Osteocyte (in vitro differentiated cells): ENCODE measurements at places on chromosomes 2 and 18. TPM values are rescaled to one million over a fixed set of nuclear protein-coding genes. Genes with fewer than 3 reads are reported as not detected.

DNA sequence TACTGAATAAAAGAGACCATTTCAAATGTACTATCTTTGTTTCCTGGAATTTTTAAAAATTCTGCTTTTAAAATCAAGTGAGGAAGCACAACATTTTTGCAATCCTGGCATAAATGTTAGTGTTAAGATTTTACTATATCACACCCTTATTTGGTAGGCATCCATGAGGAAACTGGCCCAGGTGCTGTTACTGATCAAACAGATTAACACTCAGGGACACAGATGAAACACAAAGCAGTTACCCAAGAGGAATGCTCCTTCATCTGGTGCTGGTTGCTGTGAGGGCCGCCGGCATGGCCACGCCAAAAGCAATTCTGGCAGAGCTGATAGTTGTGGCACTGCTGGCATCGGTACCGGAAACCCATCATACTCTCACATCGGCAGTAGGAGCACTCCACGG is 96.8 kb downstream of the DTNB start:
- H3K36me3 ChIP-seq: peaks cover 14% of the 10 kb centered on the region
- no peaks in the 10 kb centered on the region for H3K27me3 ChIP-seq
- no peak overlapping the region for H3K27ac ChIP-seq
- no peak overlapping the region for H3K4me3 ChIP-seq
- no peak for DNase-seq

DNA sequence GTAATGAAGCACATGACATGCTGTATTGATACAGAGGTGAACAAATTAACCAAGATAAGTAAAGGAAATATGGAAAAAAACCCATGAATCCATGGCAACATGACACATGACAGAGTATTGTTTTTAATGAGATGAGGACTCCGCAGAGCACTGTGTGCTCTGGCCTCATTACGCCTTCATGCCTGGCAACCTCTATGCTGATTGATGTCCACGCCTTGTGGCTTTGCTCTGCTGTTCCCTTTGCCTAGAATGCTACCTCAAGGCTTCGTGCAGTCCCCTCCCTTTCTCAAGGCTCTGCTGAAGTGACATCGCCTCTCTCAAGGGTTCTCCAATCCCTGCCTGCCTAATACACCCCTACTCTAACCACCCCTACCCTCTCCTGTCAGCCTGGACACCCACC is 8.4 kb downstream of the SIGLEC15 start:
- no peak for DNase-seq
- H3K4me3 ChIP-seq: no peak overlapping the region
- peaks cover 14% of the 10 kb centered on the region for H3K27me3 ChIP-seq
- peaks cover 6% of the 10 kb centered on the region for H3K4me1 ChIP-seq
- H3K36me3 ChIP-seq: no peaks in the 10 kb centered on the region
- no peak overlapping the region for H3K27ac ChIP-seq

DNA sequence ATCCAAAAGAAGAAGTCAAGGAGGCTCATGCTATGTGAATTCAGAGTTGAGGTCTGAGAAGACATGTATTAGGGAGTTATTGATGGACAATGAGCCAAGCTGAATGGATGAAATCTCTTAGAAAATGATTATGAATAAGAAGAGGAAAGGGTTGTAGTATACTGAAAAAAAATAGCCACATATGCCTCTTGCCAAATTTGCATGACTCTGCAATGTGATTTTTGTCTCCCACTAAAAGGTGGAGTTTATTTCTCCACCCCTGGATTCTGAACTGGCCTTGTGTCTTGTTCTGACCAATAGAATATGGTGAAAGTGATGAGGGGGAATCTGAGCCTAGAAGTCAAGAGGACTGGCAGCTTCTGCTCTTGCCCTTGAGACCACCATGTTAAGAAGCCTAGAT is 8.6 kb upstream of the ERICH2 start:
- H3K36me3 ChIP-seq: no peaks in the 10 kb centered on the region
- H3K4me1 ChIP-seq: no peaks in the 10 kb centered on the region
- no peak overlapping the region for H3K27ac ChIP-seq
- H3K4me3 ChIP-seq: no peak overlapping the region
- no peak for DNase-seq

- no peaks in the 10 kb centered on the region for H3K36me3 ChIP-seq
- no peaks in the 10 kb centered on the region for H3K27me3 ChIP-seq
- H3K4me1 ChIP-seq: peaks cover 15% of the 10 kb centered on the region
These were observed 2.5 kb upstream of the ATG16L1 start for GRCh38 chr2:233248999-233249398.

DNA sequence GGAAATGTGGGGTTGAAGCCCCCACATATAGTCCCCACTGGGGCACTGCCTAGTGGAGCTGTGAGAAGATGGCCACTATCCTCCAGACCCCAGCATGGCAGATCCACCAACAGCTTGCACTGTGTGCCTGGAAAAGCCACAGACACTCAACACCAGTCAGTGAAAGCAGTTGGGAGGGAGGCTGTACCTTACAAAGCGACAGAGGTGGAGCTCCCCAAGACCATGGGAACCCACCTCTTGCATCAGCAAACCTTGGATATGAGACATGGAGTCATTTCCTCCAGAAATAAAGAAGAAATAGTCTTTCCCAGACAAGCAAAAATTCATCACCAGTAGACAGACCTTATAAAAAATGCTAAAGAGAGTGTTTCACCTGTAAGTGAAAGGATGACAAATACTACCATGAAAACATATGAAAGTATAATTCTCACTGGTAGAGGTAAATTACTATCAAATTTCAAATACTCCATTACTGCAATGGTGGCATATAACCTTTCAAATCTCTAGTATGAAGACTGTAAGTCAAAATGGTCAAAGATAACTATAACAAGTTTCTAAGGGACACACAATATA is 152.6 kb upstream of the EPHA4 start:
- no peak overlapping the region for H3K4me3 ChIP-seq
- no peak for DNase-seq
- H3K36me3 ChIP-seq: no peaks in the 10 kb centered on the region
- H3K4me1 ChIP-seq: no peaks in the 10 kb centered on the region
- H3K27ac ChIP-seq: no peak overlapping the region

GRCh38 chr2:239594019-239594771 is 193.4 kb upstream of the HDAC4 start:
- DNase-seq: peak; percentile 73
- no peak overlapping the region for H3K4me3 ChIP-seq
- no peaks in the 10 kb centered on the region for H3K27me3 ChIP-seq
- no peaks in the 10 kb centered on the region for H3K36me3 ChIP-seq

DNA sequence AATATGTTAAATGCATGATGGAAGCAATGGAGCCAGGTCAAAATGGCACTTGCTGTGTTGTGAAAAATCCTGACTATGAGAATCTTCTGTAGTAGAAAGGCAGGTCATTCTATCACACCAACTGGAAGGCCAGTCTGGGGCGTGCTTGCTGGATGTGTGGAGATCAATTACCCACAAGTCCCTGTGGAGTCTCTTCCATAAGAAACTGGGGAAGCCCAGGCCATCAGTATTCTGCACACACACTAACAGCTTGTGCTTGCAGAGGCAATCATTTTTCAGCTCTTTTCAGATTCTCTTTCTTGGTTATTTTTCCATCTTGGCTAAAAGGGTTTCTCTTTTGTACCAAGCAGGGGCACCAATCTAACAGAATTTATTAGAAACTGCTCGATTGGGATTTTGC is 190.8 kb downstream of the SLC8A1 start:
- no peaks in the 10 kb centered on the region for H3K4me1 ChIP-seq
- no peak overlapping the region for H3K27ac ChIP-seq
- no peak for DNase-seq
- no peaks in the 10 kb centered on the region for H3K36me3 ChIP-seq
- no peak overlapping the region for H3K4me3 ChIP-seq

DNA sequence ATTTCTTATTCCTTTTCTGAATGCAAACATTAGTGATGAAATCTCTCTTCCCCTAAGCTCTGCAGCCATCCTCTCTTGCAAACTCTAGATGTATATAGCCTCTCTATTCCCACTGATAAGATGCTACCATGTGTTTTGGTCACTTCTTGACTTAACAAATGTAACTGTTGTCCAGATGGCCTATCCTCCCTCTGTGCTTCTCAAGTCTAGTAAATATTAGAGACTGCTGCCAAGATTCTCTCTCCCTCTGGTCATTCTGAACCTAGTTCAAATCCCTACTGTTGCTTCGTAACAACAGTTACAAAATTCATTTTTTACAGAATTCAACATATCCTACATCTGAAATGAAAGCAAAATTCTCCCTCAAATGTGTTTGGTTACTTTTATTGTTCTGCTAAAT is 156.6 kb downstream of the TXNL1 start:
- no peak overlapping the region for H3K27ac ChIP-seq
- no peak for DNase-seq
- no peak overlapping the region for H3K4me3 ChIP-seq
- peaks cover 4% of the 10 kb centered on the region for H3K27me3 ChIP-seq
- no peaks in the 10 kb centered on the region for H3K36me3 ChIP-seq

GRCh38 chr2:143926736-143927135 is 593.2 kb downstream of the ZEB2 start:
- H3K27ac ChIP-seq: no peak overlapping the region
- H3K36me3 ChIP-seq: no peaks in the 10 kb centered on the region
- H3K4me1 ChIP-seq: peaks cover 2% of the 10 kb centered on the region
- no peak overlapping the region for H3K4me3 ChIP-seq
- H3K27me3 ChIP-seq: no peaks in the 10 kb centered on the region

GRCh38 chr2:38178556-38179419 is 102.8 kb upstream of the CYP1B1 start:
- peak overlapping the region; percentile 93 for H3K27ac ChIP-seq
- no peak overlapping the region for H3K4me3 ChIP-seq
- DNase-seq: no peak
- H3K4me1 ChIP-seq: peaks cover 34% of the 10 kb centered on the region
- no peaks in the 10 kb centered on the region for H3K27me3 ChIP-seq
- H3K36me3 ChIP-seq: no peaks in the 10 kb centered on the region

- H3K4me1 ChIP-seq: peaks cover 2% of the 10 kb centered on the region
- H3K36me3 ChIP-seq: no peaks in the 10 kb centered on the region
- no peak overlapping the region for H3K4me3 ChIP-seq
These were observed 462.1 kb downstream of the ERBB4 start for GRCh38 chr2:212076456-212076855.

GRCh38 chr2:190607657-190608357 is 41.1 kb upstream of the NAB1 start:
- peak overlapping the region; percentile 7 for H3K4me3 ChIP-seq
- peaks cover 32% of the 10 kb centered on the region for H3K4me1 ChIP-seq
- H3K27ac ChIP-seq: peak overlapping the region; percentile 27
- H3K36me3 ChIP-seq: peaks cover 3% of the 10 kb centered on the region
- no peaks in the 10 kb centered on the region for H3K27me3 ChIP-seq

DNA sequence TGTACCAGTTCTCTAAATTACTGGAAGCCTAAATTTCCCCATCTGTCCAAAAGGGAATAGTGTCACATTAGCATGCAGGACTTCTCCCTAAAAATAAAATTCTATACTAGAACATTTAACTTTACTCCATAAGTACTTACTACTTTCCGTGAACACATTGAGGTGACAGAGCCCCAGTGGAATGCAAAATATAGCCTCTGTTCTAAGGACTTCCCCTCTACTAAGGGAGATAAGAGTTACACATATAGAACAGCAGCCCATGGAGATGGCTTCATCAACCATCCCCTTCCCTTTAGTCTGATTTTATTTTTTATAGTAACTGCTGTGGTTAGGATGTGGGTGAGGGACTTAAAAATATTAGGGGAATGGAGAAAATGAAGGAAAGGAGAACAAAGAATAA is 68.9 kb upstream of the STPG4 start:
- peaks cover 57% of the 10 kb centered on the region for H3K4me1 ChIP-seq
- no peaks in the 10 kb centered on the region for H3K36me3 ChIP-seq
- no peak for DNase-seq
- no peaks in the 10 kb centered on the region for H3K27me3 ChIP-seq

GRCh38 chr2:69253112-69253511 is 133.9 kb downstream of the GFPT1 start:
- H3K4me1 ChIP-seq: peaks cover 10% of the 10 kb centered on the region
- H3K27ac ChIP-seq: peak overlapping the region; percentile 18
- H3K36me3 ChIP-seq: peaks cover 6% of the 10 kb centered on the region
- H3K27me3 ChIP-seq: peaks cover 5% of the 10 kb centered on the region

DNA sequence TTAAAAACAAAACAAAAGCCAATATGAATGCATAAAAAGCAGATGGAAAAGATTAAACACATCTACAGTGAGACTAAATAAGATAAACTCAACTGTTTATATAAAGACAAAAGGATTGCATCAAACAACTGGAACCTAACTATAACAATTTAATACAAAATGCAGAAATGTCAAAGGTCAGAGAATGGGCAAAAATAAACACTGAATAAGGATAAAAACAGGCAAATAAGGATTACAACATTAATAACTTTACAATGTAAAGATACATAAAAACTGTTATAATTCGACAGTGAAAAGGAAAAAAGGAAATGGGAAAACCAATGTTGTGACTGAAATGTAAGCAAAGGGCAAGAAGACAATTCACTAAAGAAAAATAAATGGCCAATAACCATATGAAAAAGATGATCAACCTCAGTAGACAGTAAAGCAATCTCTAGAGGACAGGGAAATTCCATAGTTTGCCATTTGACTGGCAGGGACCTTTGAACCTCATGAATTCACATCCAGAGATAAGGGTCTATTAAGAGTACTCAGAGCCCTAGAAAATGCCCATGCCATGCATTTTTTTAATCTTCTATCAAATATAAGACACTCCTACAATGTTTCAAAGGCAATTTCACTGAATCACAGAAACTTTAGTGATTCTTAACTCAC is 83.7 kb downstream of the TMEM131 start:
- no peak for DNase-seq
- peaks cover 13% of the 10 kb centered on the region for H3K4me1 ChIP-seq
- H3K27ac ChIP-seq: no peak overlapping the region
- H3K36me3 ChIP-seq: peaks cover 11% of the 10 kb centered on the region
- no peak overlapping the region for H3K4me3 ChIP-seq

DNA sequence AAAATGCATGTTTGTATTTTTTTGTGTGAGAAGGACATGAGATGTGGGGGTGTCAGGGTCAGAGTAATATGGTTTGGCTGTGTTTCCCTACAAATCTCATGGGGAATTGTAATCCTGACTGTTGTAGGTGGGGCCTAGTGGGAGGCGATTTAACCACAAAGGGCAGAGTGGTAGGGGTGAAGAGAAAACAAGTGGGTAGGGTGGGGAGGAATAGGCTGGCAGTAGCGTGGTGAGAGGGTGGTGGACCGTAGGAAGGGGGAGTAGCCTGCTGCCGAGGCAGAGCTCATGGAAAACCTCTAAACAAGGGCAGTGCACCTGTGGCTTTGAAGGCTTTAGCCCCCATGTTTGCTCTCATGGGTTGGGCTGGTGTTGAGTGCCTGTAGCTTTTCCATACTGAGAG is 152.8 kb upstream of the ZNF519 start:
- no peaks in the 10 kb centered on the region for H3K36me3 ChIP-seq
- H3K4me3 ChIP-seq: no peak overlapping the region
- H3K4me1 ChIP-seq: no peaks in the 10 kb centered on the region
- no peaks in the 10 kb centered on the region for H3K27me3 ChIP-seq
- no peak overlapping the region for H3K27ac ChIP-seq

Gene SLC39A10
- 37.4 and 40.0 TPM in 2 replicates for total RNA-seq

Gene LYPD6
- 1.8 and 2.1 TPM in 2 replicates for total RNA-seq

Gene UGT1A3
- not detected in 2 replicates for total RNA-seq

Gene CTAGE1
- not detected in 2 replicates for total RNA-seq

Gene CCDC68
- total RNA-seq: not detected in 2 replicates

Gene SCN9A
- 6.6 and 6.8 TPM in 2 replicates for total RNA-seq
